ENCODE measurements at places on chromosomes 5 and 9.

- DNase-seq = no peak
These were observed 83.4 kb downstream of the PARP8 start for GRCh38 chr5:50749873-50750272.

GRCh38 chr9:114709636-114710035, 27.6 kb upstream of the TEX48 start:
- DNase-seq = no peak

- no peak for DNase-seq
These were observed 598.8 kb upstream of the BRINP1 start for GRCh38 chr9:119967867-119968535.

GRCh38 chr9:88326936-88327335, 61.3 kb upstream of the SPIN1 start:
- DNase-seq = no peak

- no peak for DNase-seq
These were observed 20.1 kb downstream of the C5orf58 start for GRCh38 chr5:170252720-170253350.

DNA sequence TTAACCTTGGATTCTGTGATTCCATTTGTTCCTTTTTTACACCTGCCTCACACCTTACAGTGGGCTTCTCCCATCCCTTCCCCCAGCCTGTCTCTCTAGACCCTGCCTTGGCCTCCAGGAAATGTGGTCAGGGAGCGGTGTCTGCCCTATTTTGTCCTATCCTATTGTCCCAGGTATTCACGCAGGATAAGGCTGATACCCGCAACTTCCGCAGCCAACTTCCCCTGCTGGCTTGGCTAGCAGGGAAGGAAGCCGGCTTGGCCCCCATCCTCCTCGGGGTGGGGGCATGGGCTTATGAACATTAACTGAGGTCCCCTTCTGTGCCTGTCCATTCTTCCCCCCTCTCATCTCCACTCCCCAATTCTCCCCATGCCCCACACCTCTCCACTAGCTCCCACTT, 3.5 kb downstream of the CSF1R start:
- DNase-seq = peak; percentile 50

- DNase-seq = no peak
These were observed 530 bp downstream of the UCK1 start for GRCh38 chr9:131530546-131530919.

DNA sequence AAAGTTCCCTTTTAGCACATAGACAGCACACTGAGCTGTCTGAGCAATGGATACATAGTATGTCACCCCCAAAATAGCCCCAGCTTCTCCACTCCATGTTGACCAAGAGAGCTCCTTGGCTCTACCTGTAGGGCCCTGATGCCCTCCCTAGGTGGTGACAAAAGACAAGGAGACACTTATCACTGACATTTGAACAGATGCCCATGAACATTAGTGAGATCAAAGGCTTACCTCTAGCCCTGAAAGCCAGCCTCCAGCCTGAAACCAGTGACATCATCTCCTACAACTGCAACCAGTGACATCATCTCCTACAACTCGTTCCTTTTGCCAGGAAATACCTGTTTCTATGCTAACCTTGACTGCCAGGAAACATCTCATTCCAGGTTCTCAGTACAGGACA, 122.7 kb downstream of the FSTL4 start:
- DNase-seq = peak; percentile 43

- no peak for DNase-seq
These were observed 363.2 kb upstream of the MPDZ start for GRCh38 chr9:13642646-13643045.

- DNase-seq = no peak
These were observed 248.7 kb downstream of the SEMA5A start for GRCh38 chr5:9297134-9297533.

DNA sequence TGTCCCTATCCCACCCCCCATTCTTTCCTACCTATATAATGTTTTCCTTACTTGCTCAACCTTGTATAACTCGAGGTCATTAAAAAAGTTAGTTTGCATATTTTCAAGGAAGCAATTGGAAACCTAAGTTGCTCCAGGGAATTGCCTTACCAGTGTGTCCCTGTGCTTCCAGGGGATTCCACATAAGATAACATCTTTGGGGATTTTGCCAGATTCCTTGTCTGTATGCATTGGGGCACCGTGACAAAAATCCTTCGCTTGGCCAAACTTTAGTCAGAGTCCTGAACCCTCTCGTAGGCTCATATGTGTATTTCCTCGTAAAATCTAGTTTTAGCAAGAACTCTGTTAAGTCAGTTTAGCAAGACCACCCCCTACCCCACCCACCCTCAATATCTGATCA, 14.7 kb upstream of the OSMR start:
- DNase-seq = no peak

- no peak for DNase-seq
These were observed 5.3 kb upstream of the SREK1 start for GRCh38 chr5:66138637-66139317.

- DNase-seq = no peak
These were observed 684.0 kb upstream of the ACO1 start for GRCh38 chr9:31700252-31701045.

GRCh38 chr5:177605667-177606066, 5.7 kb downstream of the B4GALT7 start:
- no peak for DNase-seq

- no peak for DNase-seq
These were observed 182.9 kb upstream of the MAP1B start for GRCh38 chr5:71924325-71924724.

- no peak for DNase-seq
These were observed 13.1 kb downstream of the TRIO start for GRCh38 chr5:14156290-14156649.

GRCh38 chr5:14676320-14676719, 11.8 kb downstream of the OTULIN start:
- DNase-seq = no peak

GRCh38 chr5:175692235-175692995, 34.5 kb downstream of the HRH2 start:
- no peak for DNase-seq

DNA sequence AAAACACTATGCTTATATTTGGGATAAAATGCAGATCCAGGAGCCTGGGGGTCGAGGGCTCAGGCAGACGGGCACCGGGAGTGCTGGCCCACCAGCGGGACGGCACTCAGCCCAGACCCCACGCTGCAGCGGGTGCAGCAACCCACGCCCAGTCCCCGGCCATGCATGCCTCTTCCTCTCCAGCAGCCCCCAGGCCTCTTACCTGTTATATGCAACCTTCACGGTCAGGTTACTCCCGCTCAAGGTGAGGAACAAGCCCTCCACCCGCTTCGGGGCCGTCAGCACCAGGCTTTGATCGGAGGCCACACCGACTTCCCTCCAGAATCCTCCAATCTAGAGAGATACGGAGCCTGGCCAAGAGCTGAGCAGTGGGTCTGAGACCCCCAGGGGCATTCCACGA, 1.2 kb downstream of the LCN8 start:
- DNase-seq = no peak

- DNase-seq = no peak
These were observed 119.6 kb downstream of the SGCD start for GRCh38 chr5:156446526-156446925.

DNA sequence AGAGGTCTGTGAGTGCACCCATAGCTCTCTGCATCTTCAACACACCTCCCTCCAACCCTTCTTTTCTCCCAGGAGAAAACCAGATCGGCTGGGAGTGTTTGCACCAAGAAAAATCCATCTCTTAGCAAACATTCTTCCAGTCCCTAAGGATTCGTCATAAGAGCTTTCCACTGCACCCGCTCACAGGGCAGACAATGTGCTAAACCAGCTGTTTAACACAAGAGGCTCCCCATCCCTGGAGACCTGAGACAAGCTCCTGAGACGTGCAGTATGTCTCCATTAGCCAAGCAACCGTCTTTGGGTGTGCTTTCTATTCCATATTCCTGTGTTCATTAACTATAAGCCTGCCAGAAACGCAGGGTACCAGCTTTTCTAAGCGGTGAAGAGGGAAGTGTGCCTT, 93.6 kb upstream of the ZNF462 start:
- no peak for DNase-seq

DNA sequence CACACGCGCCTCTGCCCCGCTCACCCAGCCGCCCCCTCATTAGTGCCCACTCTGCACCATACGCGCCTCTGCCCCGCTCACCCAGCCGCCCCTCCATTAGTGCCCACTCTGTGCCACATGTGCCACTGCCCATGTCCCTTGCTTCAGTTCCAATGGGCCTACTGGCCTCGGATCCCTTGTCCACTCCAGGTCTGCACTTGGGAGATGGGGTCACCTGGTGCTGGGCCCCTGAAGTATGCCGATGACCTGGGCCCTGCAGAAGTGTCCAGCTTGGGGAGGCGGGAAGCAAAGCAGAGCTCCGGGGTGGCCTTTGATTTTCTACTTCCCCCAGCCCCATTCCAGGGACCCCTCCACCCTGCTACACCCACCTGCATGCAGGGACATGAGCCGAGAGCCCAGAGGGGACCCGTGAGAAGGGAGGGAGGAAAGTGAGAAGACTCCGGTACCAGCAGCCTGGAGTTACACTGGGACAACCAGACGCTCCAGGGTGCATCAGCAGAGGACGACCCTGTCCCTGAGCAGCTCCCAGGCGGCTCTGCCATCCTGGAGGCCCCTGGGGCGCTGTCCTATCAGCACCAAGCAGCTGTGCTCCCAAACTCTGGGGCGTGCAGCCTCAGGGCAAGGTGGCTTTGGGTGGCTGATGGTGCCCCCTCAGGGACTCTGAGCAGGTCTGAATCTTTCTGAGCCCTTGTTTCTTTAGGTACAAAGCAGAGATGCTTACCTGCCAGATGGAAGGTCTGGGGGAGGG, 140.8 kb downstream of the RXRA start:
- DNase-seq = no peak
